ENCODE measurements at places on chromosomes 7 and 10. TPM values are rescaled to one million over a fixed set of nuclear protein-coding genes. Genes with fewer than 3 reads are reported as not detected.

DNA sequence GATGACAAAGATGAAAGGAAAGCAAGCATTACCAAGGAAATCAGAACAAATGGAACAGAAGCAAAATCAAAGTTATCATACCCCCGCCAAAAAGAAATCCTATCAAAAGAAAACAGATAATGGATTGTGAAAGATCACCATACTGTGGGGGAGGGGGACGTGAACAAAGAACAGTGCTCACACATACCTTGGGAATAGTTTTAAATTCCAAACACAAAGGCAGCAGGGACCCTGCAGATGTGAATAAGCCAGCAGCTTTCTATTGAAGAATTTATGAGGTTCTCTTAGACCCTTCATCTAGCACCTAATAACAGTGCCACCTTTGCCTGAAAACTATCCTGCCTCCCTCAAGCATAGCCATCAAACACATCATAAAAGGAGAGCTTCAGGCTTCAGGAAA, 94.0 kb downstream of the AKR1D1 start:
- no peak for DNase-seq

- no peak for DNase-seq
Observed at GRCh38 chr7:29033584-29033983, 75.5 kb upstream of the TRIL start.

GRCh38 chr7:64099656-64100531, 54.7 kb downstream of the ZNF727 start:
- DNase-seq: no peak

DNA sequence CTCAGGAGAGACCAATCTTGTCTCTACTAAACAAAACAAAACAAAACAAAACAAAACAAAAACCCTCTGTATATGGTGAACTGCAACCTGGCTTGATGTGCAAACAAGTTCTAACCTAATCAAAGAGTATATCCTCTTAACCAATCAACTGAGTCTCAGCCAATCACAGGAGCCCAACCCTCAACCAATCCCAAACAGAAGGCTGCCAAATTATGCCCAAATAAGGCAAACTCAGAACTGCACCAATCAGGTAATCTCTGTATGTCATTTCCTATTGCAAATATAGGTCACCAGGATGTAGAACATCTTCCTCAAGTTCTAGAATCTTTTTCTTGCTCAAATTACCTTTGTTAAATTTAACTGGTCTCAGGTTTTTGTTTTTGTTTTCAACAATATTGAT, 5.2 kb downstream of the FAM133B start:
- DNase-seq: no peak

DNA sequence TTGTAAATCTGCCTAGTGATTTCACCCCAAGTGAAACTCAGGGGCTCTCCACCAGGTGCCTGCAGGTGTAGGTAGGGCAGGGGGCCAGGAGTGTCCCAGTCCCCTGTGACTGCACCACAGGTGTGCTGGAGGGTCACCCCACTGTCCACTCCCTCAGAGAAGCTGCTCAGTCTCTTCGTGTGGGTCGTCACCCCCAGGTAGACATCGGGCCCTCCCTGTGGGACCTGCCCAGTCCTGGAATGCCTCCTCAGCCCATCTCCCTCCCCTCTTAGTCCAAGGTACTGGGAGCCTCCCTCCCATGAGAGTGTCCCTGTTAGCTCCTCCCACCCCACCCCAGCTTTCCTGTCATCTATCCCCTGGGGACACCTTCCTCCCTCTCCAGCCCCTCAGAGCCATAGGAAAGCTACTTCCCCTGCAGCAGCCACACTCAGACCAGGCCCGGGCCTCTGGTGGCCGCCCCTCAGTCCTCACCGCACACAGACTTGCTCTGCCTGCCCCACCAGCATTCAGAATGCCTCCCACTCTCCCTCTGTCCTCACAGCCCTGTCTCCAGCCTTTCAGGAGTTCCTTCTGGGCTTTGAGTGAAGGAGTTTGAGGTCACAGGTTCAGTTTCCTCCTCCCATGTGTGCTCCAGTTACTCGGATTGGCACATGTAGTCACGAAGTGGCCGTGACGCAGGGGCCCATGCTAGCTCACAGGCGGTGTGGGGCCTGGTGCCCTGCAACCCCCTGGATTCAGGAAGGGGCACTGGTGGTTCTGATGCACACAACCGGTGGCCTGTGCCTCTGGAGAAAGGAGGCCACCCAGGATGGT, 5.1 kb downstream of the ALOX5 start:
- DNase-seq: no peak

DNA sequence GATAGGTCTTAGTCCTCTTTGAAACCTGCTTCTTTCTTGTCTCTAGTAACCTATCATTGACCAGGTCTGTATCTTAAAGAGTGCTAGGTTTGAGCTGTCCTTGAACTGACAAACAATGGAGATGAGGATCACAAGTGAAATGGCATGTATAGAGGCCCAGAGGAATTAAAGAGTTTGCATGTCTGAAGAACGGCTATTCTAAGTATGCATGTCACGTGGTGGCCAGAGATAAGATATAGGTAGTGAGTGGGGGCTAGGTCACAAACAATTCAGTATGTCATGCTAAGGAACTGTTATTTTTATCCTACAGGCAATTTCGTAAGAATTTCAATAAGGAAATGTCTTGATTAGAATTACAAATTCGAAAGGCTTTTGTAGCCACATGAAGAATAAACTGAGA, 95.3 kb downstream of the SUGCT start:
- no peak for DNase-seq

DNA sequence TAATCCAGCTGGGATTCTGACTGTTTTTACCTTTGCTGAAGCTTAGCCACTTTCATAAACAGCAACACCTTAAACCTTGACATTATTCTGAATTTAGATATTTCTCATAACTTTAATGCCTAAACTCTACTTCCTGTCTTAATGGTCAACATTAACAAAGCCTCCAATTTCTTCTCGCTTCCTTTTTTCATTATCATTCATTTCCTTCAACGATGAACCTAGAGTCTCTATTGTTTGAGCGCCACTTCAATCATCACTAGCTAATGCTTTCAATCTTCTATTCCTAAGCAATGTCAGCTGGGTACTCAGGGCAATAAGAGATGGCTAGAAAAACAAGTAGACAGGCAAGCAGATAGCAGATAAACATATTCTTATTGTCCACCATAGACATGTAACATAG, 96.6 kb upstream of the TMEM196 start:
- DNase-seq: no peak

GRCh38 chr7:4711634-4712033, 29.5 kb downstream of the FOXK1 start:
- no peak for DNase-seq

DNA sequence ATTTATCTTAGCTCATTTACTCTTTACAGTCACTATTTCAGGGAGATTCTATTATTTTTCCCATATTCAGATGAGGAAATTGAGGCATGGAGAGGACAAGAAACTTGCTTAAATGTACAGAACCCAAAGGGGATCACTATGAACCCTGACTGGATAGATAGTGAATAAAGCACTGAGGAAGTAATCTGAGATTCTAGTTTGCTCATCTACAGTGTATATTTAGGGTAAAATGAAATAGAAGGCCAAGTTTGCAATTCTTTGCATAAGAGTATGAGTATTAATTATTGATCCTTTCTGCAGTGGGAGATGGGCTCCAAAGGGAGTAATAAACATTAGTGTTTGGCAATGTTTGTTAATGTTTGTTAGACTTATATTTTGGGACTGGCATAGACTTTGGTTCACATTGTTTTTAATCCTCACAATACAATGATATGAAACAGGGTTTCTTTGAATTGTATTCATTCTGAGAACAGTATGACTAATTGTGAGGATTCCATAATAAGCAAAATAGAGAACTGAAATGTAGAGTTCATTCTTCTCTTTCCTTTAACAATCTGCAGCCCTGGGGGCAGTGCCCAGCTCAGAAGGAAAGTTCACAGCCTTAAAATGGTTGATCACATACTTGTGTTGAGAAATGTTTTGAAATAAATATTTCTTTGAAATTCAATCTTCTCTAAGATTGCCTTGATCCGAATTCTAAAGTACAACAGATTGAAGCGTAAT, 131.0 kb upstream of the ZNF804B start:
- no peak for DNase-seq

DNA sequence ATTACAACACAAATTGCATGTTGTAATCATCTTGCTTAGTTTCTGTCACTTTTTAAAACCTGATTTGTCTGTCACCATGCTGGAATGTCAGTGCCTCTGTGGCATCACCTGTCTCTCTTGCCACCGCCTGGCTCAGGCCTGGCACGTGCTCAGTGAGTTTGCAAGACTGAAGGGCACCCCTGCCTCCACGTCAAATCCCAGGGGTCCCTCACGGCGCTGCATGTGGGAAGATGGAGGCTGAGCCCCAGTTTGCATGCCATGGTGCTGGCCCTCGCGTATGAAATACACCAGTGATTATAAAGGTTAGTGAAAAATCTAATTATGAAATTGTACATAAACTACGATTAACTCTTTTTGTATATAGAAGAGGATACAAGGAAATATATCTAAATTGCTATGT, 51.9 kb upstream of the VIPR2 start:
- peak; percentile 84 for DNase-seq

DNA sequence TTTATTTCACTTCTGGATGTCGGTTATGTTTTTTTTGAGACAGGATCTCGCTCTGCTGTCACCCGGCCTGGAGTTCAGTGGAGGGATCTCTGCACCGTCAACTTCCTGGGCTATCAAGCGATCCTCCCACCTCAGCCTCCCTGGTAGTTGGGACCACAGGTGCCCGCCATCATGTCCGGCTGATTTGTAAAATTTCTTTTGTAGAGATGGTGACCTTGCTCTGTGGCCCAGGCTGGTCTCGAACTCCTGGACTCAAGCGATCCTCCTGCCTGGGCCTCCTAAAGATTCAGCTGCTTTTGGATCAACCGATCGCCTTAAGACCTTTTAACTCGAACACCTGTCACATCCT, 606 bp upstream of the RABGEF1 start:
- DNase-seq: no peak

- no peak for DNase-seq
Observed at GRCh38 chr7:3175285-3175902, 125.7 kb upstream of the SDK1 start.

GRCh38 chr7:46534664-46535588, 613.9 kb upstream of the IGFBP3 start:
- peak; percentile 70 for DNase-seq

Gene OR2A42
- total RNA-seq: not detected

Gene PNLIPRP2
- not detected for total RNA-seq

Gene GHRHR
- not detected for total RNA-seq

Gene PPP1R17
- total RNA-seq: not detected

Gene SCIN
- 0.50 TPM for total RNA-seq

Gene GSDME
- total RNA-seq: 11.2 TPM

Gene PTPRN2
- 3.0 TPM for total RNA-seq

Gene NKX1-2
- total RNA-seq: not detected

Gene DMBT1
- not detected for total RNA-seq

Gene DDC
- total RNA-seq: not detected

All from esophagus muscularis mucosa (tissue), 4 donors.